Right ventricle myocardium superior (tissue), 1 donor: ENCODE measurements at places on chromosomes 6 and 20. TPM values are rescaled to one million over a fixed set of nuclear protein-coding genes. Genes with fewer than 3 reads are reported as not detected.

Gene HAO1
- total RNA-seq = not detected

Gene WFDC10B
- total RNA-seq = not detected

Gene STMND1
- not detected for total RNA-seq

Gene CYP24A1
- not detected for total RNA-seq

DNA sequence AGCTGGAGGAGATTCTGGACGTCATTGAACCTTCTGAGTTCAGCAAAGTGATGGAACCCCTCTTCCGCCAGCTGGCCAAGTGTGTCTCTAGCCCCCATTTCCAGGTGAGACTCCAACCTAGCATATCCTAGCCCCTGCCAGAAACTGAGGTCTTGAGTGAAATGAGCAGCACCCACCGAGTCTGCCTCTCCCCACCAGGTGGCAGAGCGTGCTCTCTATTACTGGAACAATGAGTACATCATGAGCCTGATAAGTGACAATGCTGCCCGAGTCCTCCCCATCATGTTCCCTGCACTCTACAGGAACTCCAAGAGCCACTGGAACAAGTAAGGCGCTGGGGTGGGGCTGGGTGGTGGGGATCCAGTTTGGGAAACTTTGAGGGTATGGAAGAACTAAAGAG is 4.6 kb downstream of the MEA1 start:
- DNase-seq = peak; percentile 71

- no peak for DNase-seq
Measured at GRCh38 chr20:51631011-51631950, 88.8 kb upstream of the NFATC2 start.

- no peak for DNase-seq
Measured at GRCh38 chr6:39228111-39228971, 934 bp downstream of the KCNK5 start.

GRCh38 chr20:39311851-39312506 is 349.8 kb downstream of the DHX35 start:
- DNase-seq = no peak

DNA sequence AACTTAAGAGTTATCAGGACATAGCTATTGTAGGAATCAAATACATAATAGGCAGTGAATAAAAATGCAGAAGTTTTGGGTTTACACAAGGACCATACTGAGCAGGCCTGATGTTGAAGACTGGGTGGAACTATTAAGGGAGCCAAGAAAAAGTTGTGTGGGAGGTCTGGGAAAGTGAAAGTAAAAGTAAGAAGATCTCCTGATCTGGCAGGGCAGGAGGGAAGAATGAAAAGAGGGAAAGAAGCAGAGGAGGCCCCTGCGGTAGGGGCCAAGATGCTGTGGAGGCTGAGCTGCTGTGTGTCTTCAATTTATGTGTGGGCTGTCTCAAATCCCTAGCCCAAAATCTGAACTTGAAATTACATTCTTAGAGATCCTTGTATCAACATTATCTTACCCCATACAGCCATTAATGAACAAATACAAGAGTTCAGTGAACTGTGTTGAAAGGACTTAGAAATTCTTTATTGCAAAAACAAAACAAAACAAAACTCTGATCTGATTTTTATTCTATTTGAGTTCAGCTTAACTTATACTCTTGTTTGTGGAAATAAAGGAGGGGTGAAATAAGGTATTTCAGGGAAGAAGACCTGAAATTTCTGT is 1183.8 kb downstream of the HACE1 start:
- no peak for DNase-seq

DNA sequence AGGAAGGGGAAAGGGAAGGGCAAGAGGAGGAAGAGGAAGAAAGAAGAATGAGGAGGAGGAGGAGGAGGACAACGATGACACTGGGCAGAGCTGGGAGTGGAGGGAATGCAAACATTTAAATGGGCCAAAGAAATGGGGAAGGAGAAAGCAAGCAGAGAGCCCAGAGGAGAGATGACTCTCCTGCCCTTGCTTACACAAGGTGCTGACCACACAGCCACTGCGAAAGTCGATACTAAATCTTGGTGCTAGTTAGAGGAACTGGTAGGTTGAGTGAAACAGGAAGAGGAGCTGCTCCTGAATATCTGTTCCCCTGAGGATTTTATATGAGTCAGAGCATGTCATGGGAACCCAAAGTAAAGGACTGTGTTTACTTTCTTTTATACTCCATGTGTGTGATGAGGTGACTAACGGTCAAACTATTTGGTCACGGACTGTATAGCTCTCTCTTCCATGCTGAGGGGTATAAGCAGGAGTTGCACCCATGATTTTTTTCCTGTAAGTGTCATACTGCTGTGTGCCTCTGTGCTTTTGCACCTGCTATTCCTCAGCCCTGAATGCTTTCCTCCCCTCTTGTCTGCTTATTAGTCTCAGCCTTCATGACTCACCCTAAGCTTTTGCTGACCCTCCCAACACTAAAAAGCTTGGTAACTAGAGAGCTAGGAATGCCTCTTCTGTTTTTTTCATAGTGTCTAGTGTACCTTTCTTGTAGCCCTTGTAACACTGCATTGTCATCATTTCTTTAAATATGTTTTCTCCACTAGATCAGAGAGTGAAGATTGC is 9.5 kb upstream of the PAQR8 start:
- DNase-seq = no peak

- no peak for DNase-seq
Measured at GRCh38 chr6:154653853-154654252, 79.4 kb upstream of the SCAF8 start.

GRCh38 chr6:79421707-79422484 is 115.3 kb downstream of the LCA5 start:
- DNase-seq = no peak

DNA sequence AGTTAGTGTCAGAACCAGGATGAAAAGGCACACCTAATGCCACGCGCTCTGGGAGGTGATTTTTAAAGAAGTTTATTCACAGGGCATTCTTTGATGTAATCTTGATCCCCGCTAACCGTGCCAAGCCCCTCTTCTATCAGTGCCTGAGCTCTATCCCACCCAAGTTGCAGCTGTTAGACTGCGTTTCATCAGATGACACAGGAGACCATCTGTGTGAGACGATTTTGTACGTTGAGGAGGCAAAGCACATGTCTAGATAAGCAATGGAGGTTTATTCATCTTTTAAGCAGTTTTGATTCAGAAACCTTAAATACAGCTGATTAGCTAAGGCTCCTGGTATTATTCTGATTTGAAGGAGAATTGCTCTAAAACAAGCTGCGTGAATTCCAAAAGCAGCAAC is 18.6 kb downstream of the RNASET2 start:
- DNase-seq = no peak

GRCh38 chr20:41329435-41330342 is 10.9 kb upstream of the LPIN3 start:
- DNase-seq = peak; percentile 82

DNA sequence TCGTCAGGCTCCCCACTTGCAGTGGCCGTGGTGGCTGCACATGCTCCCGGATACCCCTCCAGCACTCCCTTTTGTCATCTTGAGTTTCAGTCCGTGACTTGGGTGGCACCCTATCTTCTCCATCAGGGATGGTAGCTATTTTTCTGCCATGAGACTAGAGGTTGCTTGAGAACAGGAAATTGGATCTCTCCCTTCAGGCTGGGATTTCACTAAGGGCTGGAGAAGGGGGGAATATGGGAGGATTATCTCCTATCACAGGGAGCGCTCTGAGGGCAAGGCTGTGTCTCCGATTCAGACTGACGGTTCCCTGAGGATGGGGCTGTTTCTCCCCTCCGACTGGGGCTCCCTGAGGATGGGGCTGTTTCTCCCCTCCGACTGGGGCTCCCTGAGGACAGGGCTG is 123.1 kb downstream of the MRPL14 start:
- DNase-seq = no peak

DNA sequence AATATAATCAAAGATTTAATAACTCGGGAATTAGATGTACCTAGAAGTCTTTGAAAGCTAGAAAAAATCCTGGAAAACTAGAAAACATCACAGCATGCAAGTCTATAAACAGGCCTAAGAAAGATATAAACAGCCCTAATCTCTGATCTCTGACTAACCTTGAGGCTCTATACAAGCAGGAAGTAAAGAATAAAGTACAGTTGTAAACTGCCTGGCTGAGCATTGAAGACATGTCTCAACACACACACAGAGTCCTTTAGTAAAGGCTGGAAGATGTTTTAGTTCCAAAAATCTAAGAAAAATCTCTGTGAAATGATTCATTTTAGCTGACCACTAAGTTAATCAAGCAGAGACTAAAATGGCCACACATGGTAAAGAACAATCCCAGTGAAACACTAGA is 774.5 kb downstream of the EYS start:
- DNase-seq = no peak

- DNase-seq = peak; percentile 67
Measured at GRCh38 chr6:21885532-21886114, 292.1 kb downstream of the SOX4 start.
